ENCODE measurements at places on chromosomes 5 and 9. TPM values are rescaled to one million over a fixed set of nuclear protein-coding genes. Genes with fewer than 3 reads are reported as not detected.

NKD2 gene
- 0.48 TPM for polyA plus RNA-seq

C5orf52 gene
- polyA plus RNA-seq = not detected

SLC34A3 gene
- not detected for polyA plus RNA-seq

ARHGEF28 gene
- polyA plus RNA-seq = 2.6 TPM

IFNK gene
- not detected for polyA plus RNA-seq

ADAMTSL1 gene
- 2.9 TPM for polyA plus RNA-seq

SIMC1 gene
- polyA plus RNA-seq = 15.8 TPM

TIMD4 gene
- polyA plus RNA-seq = not detected

PLAC8L1 gene
- not detected for polyA plus RNA-seq

GABRG2 gene
- 568 TPM for polyA plus RNA-seq

PTTG1 gene
- polyA plus RNA-seq = 6.4 TPM

OBP2B gene
- not detected for polyA plus RNA-seq

PDE6A gene
- polyA plus RNA-seq = not detected

HTR1A gene
- polyA plus RNA-seq = not detected

Data from Purkinje cell (primary cell).